ENCODE measurements at places on chromosomes 3 and 15.

GRCh38 chr3:107142786-107143575, 234.3 kb upstream of the CCDC54 start:
- DNase-seq = no peak

- DNase-seq = no peak
Observed at GRCh38 chr3:119483101-119483500, 14.3 kb downstream of the POGLUT1 start.

GRCh38 chr15:85825118-85825517, 30.4 kb upstream of the KLHL25 start:
- no peak for DNase-seq

GRCh38 chr3:161333696-161334095, 37.6 kb downstream of the SPTSSB start:
- no peak for DNase-seq

DNA sequence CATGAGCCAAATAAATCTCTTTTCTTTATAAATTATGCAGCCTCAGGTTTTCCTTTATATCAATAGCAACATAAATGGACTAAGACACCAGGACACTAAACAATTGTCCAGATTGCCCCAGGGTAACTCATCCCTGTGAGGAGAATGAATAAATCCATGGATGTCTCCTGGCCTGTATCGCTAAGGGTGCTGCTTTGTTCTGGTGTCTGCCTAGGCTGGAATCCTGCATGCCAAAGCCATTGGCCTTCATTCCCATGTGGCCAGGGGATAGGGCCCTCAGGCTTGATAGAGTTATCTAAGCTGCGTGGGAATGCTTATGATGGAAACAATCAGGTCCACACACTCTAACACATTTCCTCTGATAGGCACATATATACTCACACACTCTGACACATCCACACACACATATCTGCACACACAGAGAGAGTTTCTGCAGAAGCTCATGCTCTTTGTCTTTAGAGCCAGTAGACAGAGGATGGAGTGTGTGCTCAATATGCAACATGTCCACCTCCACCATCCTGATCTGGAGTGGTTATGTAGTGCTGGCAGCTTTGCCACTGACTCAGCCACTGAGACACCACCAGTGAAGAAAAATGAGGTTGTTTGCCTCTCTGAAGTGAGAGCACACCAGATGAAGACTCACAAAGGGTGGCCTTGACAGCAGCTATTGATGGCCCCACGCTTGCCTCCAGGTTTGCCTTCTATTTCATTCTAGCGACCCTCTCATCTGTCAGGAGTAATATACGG, 24.0 kb upstream of the DGKG start:
- DNase-seq = no peak

All from brain microvascular endothelial cell (primary cell).